Activated CD4-positive, alpha-beta T cell treated with anti-CD3 and anti-CD28 coated beads, Interleukin-10, Interleukin-2, amounts not matched to agents 100 ng/mL and 50 ng/mL, durations not matched to agents 16 hours and 8 hours (primary cell): ENCODE measurements at places on chromosomes 5 and 9.

DNA sequence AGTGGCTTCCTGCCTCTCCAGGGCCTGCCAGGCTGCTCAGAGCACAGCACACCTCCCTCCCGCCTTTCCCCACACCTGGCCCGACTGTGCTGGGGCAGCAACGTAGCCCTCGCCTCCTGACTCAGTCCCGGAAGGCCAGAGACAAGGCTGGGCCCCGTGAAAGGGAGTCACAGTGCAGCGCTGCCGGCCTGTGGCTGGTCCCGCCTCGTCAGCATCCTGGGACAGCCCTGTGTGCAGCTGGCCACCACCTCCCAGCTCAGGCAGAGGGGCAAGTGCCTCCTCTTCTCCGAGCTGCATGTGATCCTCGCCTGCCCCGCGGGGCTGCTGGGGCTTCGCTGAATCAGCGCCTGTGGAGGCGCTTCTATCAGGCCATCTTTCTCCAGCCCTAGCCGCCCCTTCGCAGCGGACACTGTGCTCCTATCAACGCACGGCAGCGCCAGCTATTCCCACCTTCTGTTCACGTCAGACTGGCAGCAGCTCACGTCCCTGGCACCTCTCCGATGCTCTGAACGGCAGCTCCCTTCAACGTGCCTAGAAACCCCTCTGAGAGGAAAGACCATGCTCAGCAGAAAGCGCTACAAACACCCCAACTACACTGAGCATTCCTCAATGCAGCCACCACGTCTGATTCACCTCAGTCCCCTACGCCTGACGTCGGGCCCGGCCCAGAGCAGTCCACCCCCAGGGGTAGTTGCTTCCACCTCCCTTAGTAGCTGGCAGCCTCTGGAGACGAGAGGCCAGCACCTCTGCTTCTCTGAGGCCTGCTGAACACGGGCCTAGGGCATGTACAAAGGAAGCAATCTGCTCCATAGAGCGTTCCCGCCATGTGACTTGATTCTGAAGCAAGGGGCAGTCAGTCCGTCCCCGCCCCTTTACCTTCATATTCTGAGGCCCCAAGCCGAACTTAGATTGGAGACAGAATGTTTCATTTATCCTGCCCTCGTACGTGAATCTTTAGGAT lies 78.8 kb downstream of the GPR21 start:
- DNase-seq = peak; percentile 11

DNA sequence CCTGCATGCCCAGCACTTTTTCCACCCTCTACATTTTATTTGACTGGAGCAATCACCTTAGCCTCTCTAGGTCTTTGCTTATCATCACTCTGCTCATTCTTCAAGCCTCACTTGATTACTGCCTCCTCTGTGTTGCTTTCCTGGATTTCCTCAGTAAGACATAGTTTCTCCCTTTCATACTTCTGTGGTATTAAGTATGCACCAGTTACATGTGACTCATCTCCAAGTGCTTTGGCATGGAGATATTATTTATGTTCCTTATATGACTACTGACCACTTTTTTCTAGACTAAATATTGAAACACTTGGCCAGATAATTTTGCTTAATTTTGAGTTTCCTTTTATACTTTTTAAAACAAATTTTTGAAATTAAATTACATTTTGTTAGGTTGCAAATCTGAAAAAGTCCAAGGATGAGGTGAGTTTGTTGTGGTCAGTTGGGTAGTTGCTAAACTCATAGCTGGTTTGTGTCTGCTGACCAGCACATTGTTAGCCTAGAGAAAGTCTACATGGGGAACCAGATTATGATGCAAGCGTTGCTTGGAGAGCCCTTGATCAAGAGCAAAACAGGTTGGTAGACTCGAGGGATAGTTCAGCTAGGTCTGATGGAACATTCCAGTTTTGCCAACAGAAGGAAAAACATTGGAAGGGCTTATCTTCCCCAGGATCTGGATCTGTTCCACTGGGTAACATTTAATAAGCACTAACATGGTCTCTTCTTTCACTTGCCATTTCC lies 140.2 kb downstream of the TMC1 start:
- no peak for DNase-seq

DNA sequence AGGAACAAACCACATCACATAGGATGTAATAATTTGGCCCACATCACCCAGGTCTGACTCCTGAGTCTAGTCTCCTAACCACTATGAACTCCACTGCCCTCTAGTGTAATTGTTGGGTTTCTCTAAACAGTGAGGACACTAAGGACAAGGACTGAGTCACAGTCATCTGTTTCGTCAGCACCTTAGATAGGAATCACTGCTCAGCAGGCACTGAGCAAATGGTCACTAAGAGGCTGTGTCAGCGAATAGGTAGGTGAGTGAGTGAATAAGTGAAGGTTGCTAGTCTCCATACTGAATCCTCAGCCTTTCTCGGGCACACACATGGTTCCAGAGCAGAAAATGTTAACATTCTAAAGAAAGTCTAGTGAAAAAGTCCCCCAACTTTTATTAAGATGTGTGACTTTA lies 278.6 kb downstream of the SPOCK1 start:
- DNase-seq = peak; percentile 47

- peak; percentile 31 for DNase-seq
Observed at GRCh38 chr5:37839407-37840052, at the start of gene GDNF. Gene GDNF, minus strand, starts transcription at chr5:37840041. Its CDS starts 5,245 bp downstream, at chr5:37834796.

DNA sequence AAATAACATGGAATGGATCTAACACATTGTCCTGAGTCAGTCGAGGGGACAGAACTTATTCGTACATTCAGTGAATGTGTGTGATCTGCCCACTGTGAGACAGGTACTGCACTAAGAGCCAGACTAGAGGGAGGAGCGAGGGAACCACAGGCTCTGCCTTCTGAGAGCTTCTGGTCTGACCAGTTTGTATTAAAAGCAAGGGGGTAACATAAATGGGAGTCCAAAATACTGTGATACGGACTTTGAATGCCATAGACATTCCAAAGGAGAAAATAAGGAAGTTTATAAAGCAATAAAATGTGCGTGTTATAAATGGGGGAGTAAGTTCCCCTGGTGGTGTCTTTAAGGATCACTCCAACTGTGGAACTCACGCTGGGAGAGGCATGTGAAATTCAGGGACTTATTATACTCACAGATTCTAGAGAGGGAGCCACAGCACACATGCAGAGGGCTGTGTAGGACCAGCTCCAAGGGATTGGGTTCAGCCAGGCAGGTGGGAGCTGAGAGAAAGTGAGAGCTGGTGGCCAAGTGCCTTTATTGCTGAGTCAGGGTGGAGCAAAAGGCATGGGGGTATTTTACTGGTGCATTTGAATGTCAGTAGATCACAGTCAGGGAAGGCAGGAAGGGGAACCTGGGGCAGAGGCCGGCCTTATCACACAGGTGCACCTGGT lies 186.5 kb upstream of the WWC1 start:
- DNase-seq = no peak

DNA sequence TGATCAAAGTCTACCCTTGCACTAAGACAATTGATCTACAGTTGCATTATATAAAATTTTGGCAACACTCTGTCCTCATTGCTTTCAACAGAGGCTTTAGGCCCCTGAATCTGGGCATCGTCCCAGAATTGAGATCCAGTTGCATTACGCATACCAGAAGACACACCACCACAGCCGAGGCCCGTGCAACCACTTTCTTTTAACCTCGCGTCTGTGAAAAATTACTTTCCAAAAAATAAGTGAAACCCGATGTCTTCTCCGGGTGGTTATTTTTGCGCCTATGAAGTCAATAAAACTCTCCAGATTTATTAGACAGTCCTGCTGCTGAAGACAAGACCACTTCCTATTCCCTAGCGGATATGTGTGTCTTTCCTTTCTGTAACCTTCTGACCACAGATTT lies 52.1 kb upstream of the NFIB start:
- no peak for DNase-seq

DNA sequence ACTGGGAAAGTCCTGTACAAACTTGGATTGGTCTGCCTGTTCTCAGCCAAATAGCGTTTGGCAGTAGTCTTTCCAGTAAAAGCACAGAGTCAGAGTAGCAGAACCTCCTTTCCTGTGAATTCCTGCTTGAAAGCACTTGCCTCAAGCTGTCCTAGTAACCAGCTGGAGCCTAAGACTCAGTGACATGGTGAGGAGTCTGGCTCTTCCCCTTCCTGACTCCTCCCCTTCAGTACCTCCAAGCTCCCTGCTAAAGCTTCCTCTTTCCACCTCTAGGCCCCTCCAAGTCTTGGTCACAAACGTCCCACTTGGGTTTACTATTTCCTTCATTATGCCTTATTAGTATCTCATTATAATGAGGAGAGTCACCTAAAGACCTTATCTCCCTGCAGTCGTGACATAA lies 21.4 kb upstream of the FAM81B start:
- no peak for DNase-seq

DNA sequence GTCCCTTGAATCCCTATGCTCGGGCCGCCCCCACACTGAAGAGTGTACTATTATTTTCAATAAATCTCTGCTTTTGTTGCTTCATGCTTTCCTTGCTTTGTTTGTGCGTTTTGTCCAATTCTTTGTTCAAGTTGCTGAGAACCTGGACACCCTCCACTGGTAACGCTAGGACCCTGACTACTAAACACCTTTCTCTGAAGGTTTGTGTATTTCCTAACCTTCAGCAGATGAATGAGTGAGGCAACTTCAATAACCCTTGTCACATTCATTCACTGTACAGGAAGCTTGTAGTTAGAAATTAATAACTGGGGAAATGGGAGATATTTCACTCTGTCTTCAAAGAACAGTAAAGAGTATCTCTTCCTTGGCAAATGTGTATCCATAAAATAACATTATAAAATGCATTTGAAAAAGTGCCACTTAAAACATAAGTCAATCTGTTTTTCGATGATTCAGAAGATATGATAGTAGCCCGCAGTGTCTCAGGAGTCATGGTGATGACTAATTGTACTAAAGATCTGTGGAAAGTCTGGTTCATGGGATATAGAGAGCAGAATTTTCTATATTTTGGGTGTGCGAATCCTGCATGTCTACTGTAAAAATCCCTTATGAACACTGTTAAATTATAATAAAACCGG lies 43.2 kb upstream of the ANKH start:
- DNase-seq = peak; percentile 20

DNA sequence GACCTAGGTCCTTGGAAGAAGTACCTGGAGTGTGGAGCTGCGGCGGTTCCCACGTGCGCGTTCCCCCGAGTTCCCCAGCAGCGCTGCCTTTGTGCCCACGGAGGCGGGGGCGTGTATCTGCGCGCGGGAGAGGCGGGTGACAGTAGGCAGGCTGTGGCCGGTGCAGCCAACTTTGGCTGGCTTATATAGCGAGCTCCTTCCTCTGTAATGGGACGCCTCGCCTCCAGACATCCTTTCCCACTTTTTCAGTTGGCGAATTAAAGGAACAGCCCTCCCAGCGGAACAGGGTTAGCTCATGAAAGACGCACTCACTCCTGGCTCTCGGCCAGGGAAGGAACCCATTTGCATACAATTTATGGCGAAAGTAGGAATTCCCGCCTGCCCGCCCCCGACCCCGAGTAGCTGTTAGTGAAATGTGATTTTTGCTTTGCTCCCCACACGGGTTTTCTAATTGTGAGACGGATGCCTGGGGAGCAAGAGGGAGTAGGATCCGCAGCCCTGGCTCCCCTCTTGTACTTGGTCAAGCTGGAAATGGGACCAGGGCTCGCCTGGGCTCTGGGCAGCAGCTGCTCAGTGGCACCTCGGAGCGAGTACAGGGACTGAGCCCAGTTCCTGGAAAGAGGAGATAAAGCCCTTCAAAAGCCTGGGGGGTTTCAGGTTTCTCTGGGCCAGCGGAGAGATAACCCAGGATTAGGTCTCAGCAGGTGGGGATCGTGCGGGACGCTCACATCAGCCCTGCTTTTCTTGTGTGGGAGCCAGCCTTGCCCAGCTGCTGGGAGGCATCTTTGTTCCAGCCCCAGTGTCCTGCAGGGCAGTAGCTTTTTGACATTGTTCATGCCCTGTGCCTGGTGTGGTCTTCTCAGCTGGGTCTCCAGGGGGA lies at the start of gene TNC:
Gene TNC (minus strand): TSS at position 159 of the 880 bp plus-strand sequence. CDS start 27,139 bp downstream, outside the sequence.
- no peak for DNase-seq

DNA sequence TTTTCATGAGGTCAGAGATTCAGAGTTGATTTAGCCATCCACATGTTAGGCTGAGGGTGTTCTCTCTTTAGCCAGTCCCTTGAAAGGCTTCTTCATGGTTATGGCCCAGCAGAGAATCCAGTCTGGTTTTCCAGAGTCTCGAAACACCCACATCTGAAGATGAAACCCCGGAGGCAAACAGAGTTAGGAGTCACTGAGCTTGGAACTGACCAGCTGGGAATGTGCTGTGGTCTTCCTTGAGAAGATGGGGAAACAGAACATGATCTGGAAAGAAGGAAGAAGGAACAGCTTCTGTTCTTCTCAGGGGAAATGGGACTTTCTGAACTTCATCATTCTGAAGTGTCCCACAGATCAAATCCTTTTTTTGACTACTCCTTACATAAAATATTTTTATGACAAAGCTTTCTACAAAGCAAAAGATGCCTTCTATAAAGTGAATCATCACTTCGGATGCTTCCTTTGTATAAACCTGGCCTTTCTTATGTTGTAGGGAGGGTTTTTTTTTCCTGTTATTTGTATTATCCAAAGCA lies 45.4 kb downstream of the ZNF618 start:
- DNase-seq = no peak

GRCh38 chr5:37871023-37871815 lies 31.4 kb upstream of the GDNF start:
- DNase-seq = no peak

GRCh38 chr9:69797675-69798074 lies 22.9 kb upstream of the CFAP95 start:
- no peak for DNase-seq

DNA sequence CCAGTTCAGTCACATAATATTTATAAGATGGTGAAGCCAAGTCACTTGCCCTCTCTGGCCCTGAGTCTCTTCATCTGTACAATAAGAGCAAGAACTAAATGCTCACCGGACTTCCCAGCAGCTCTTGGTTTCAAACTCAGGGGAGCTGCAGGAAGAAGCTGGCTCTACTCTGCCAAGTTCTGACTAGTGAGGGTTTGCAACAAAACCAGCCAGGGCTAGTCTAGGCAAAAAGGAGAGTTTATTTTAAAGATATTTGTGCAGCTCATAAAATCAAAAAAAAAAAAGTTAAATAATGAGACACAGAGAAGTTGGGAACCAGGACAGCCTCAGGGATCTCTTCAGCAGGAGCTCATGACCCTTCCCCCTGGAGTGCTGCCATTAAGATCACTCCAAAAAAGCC lies 107.3 kb downstream of the DOCK2 start:
- no peak for DNase-seq
